ENCODE measurements at places on chromosomes 7 and 10.

GRCh38 chr7:140732416-140732815, 35.9 kb downstream of the NDUFB2 start:
- DNase-seq = no peak

- DNase-seq = no peak
These were observed 224.4 kb downstream of the ARHGAP12 start for GRCh38 chr10:31704195-31704594.

GRCh38 chr7:72538856-72539255, 126.7 kb upstream of the CALN1 start:
- DNase-seq = no peak

DNA sequence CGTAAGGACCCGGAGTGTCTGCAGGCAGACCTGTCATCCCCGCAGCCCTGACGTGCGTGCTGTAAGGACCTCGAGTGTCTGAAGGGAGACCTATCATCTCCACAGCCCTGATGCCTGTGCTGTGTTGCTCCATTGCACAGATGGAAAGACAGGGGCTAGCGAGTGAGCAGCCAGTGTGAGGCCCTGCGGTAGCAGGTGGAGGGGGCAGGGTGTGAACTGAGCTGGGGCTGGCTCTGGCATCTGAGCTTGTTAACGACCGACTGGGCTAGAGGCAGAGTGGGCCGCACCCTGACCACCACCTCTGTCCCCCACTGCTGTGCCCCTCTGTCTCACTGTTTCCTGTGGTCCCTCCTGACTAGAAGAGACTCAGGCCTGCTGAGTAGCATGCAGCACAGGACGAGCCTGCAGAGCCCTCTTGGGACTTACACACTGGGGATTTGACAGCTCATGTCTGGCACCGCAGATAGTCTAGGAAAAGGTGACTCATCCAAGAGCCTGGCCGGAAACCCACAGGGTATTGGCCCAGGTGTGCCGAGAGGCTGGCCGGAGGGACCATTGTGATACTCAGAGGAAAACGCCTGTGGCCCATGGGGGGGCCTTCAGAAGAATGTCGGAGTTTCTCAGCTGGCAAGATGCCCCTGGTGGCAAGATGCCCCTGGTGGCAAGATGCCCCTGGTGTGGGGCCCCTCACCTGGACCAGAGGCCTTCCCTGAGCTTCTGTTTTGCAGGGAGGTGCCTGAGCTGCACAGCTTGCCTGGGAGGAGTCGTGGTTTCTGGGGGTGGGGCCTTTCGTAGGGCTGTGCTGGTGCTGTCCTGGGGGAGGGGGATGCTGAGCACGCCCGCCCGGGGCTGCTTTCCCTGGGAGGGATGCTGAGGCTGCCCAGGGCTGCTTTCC, 34.3 kb downstream of the INPP5A start:
- peak; percentile 23 for DNase-seq

GRCh38 chr7:22587322-22587721, 87.3 kb upstream of the STEAP1B start:
- DNase-seq = no peak

- no peak for DNase-seq
These were observed 178.6 kb upstream of the BET1 start for GRCh38 chr7:94182721-94183120.

DNA sequence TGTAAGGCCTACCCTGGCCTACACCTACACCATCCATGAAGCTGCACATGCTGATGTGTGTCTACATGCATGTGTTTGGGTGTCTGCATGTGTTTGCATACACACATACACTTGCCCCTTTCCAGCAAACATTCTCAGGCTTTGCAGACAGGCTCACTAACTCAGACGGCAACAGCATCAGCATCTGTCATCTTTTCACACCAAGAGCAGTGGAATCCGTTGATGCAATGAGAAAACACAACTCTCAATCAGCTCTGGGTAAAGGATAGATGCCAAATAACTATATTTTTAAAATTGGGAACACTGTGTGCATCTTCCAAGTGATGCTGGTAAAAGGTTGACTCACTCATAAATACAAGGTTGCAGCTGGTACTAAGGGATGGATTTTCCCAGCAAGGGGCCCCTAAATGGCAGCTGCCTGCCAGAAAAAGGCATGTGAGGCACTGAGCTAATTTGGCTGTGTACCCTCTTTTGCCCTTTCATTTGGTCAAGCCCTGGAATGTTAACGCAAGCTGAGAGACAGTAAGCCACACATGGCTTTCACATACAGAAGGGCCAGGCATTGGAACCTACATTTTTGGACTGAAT, 296.3 kb upstream of the NPSR1 start:
- DNase-seq = no peak

- no peak for DNase-seq
These were observed 314.0 kb downstream of the DNAJB6 start for GRCh38 chr7:157650801-157651200.

- no peak for DNase-seq
These were observed 86.3 kb downstream of the PALS2 start for GRCh38 chr7:24659505-24659904.

DNA sequence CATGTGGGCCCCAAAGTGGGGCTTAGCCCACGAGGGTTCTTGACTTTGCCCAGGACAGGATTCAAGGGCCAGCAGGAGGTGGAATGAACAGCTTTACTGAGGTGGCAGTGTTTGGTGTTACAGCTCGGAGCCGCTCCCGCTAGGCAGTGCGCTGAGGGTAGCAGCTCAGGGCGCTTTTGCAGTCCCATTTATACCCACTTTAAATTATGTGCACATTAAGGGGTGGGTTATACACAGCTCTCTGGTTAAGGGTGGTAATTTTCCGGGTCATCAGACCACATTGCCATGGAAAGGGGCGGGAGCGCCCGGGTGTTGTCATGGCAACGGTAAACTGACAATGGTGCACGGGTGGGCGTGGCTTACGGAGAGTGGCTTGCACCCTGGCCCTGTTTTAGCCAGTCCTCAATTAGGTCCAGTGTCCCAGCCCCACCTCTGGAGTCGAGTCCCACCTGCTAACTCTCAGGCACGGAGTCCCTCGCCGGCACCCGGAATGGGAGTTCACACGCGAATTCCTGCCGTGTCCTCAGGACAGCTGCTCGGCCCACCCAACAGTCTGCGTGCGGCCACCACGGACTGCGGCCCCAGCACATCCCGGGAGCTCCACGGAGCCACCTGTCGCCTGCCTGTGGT, 58.2 kb upstream of the PDGFA start:
- DNase-seq = no peak

- no peak for DNase-seq
These were observed 70.0 kb downstream of the CRTAC1 start for GRCh38 chr10:97960269-97961056.

DNA sequence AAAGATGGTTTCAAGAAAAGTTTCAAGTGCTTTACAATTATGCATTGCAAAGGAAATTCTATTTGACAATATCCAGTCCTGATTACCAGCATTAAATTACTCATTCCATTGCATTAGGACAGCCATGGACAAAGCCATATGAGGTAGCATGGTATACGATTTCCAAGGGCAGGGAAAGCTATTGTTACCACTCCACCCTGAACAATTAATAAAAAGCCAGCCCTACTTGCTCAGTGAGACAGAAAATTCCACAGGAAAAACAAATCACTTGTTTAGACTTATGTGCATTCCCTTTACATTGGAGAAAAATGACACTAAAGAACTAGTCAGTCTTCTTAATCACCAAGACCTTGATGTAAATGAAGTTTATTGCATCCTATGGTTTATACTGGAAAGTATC, 5.6 kb downstream of the CD36 start:
- no peak for DNase-seq

DNA sequence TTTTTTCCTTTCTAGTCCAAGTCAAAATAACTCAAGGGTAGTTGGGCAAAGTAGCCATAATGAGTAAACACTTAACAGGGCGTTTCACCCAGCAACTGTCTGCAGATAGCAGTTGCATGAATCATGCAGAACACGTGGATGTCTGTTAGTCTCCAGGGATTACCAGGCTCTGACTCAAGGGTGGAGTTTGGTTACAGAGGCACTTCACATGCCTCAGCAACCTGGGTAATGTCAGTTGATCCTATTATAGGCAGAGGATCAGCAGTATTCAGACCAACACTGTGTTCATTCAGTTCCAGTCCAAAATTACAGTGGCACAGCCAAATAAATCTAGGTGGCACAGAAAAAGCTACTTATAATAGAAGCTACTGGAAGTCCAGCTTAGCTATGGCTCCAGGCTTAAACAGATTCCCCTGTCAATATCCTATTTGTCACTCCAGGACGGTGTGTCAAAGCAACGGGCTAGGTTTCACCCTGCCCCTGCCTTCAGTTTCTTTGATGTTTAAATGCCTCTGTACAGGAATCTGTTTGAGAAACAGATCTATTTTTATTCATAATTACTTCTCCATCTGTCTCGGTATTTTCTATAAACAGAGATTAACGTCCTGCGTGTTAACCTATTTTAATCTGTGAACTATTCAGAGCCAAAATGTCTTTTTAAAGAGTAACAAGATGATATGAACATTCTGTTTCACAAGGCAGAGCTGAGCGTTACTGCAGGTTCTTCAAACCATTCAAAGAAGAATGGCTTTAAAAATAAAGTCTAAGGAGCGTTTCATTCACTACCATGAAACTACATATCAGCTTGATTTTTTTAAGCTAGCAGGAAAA, 162.6 kb upstream of the AKR1E2 start:
- peak; percentile 96 for DNase-seq

DNA sequence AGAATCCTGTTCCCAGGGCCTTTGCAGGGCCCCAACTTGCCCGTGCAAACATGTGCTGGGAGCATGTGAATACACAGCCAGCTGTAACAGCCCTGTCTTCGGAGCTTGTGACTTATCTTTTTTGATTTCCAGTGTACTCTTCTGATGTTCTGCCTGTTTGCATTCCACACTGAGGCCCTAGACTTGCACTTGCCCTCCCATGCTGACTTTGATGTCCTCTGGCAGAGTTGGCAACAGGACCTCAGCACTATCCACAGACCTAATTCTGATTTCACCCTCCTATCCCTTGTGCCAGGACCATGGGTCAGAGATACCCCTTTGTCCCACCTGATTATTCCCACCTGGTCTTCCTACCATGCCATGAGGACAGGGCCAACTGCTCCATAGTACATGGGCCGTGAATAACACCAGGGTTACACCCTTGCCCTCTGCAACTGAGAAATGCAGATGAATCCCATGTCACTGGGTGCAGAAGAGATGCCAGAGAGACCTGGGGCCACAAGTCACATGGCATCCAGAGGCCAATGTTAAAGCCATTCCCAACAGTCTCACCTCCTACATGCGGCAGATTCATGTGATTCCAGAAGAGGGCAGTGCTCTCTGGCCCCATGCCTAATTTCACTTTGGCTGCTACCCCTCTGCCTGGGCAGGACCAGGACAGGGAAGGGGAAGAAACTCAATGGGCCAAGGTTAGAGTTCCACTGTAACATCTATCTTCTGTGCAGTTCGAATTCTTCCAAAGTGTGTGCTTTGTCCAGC, 43.0 kb downstream of the SCRN1 start:
- DNase-seq = no peak

GRCh38 chr10:49749144-49749543, 13.0 kb downstream of the OGDHL start:
- DNase-seq = no peak

DNA sequence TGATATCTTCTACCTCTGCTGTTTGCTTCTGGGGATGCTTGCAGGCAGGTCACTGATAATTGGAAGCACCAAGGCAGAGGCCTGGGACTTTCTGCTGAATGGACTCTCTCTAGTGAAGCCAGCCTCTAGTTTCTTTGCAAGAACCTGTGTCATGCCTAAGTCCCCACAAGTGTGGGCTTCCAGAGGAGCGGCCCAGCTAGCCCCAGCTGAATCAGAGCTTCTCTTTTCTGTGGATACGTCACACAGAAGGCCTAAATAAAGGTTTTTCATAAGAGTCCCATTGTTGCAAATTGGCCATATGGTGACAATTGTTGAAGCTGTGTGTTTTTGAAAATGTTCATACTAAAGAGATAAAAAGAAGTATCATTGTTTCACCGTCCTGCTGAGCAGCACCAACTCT, 6.8 kb upstream of the OPALIN start:
- DNase-seq = no peak

GRCh38 chr10:45454262-45454661, 80.2 kb downstream of the ALOX5 start:
- no peak for DNase-seq

- DNase-seq = no peak
These were observed 30.6 kb downstream of the MYL10 start for GRCh38 chr7:101598422-101598985.

GRCh38 chr7:30771880-30772425, 736 bp downstream of the MINDY4 start:
- DNase-seq = no peak

DNA sequence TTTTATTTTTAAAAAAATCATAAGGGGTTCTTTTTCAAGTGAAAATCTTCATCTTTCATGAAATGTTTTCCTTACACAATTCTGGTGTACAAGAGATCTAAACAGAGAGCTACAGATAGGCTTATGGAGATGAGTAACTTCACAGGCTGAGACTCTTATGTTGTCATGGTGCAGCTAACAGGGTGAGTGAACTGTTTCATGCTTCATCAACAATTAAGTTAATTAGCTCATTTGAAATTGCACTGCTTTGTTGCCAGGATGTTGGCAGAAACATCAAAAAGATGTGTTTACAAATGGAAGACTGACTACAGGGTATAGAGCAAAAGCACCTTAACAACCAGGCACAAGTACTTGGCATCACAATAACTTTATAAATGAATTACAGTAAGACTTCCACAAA, 230.8 kb downstream of the FOXP2 start:
- no peak for DNase-seq

DNA sequence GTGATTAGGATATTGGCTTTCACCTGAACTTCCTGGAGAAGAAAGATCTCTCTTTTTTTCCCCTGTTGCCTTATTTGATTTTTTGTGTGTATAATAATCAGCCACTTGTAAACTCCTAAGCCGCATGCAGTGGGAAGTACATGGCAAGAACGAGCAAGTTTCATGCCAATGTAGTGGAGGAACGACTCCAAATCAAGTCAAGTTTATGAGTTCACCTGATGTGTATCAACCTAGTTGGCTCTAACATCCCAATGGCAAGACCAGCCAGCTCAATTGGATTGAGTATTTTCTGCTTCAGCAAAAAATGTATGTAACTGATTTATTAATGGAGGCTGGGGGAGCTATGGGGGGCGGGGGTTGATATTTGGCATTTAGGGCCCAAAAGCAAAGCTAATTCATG, 65.5 kb upstream of the LYZL1 start:
- no peak for DNase-seq

DNA sequence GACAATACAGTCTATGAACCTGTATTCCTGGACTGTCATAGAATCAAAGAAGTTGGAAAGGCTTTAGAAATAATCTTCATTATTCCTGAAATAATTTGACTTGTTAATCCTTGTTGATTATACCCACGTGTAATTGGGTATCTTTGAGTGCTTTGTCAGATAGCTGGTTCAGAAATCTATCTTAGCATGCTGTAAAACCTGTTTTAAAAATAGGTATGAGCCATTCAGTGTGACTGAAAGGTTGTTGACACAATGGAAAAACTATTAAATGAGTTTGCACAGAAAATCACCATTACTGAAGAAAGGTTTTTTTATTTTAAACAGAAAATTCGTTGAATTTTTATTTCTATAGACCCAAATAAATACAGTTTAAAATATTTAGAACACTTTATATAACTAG, 38.7 kb downstream of the PHTF2 start:
- no peak for DNase-seq

DNA sequence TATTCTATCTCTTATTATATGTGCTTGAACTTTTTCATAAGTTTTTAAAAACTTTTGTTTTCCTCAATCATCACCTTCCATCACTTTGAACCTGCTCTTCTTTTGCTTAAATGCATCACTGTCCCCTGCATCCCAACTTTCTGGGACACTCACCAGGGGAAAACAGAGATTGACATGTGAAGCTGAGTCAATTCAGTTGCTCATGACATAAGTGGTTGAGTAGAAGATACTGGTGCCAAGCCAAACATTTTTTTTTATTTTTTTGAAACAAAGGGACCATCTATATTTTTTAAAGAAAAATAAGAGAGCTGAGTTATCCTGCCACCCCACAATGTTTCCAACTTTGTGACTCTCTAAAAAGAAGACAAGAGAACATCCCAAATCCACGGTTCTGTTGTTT, 61.8 kb upstream of the AHR start:
- no peak for DNase-seq
